GM12892 (cell line): ENCODE measurements at places on chromosomes 3 and 15.
A peak's percentile ranks its signal among the peaks of the same experiment; 100 is the strongest.

DNA sequence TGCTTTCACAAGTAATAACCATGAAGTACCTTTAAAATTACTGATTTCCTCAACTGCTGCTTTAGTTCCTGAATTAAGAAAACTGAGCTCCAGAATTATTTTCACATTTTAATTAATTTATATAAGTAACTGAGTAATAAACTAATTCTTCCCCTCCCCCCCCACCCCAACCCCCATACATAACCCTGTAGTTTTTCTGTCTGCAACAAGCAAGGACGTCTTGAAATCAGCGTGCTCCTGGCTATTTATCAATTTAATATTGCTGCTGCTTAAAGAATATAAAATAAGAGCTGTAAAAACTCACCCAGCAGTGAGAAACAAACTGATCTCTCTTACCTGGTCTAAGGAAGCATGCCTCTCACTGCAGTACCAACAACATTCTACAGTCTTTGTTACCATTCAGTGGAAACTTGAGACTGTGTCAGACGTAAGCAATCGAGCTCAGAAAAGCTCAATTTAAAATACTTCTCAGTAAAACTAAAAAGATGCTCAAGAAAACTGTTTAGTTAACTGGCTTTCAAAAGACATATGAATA, 121.0 kb downstream of the TFDP2 start:
- no peak for DNase-seq

DNA sequence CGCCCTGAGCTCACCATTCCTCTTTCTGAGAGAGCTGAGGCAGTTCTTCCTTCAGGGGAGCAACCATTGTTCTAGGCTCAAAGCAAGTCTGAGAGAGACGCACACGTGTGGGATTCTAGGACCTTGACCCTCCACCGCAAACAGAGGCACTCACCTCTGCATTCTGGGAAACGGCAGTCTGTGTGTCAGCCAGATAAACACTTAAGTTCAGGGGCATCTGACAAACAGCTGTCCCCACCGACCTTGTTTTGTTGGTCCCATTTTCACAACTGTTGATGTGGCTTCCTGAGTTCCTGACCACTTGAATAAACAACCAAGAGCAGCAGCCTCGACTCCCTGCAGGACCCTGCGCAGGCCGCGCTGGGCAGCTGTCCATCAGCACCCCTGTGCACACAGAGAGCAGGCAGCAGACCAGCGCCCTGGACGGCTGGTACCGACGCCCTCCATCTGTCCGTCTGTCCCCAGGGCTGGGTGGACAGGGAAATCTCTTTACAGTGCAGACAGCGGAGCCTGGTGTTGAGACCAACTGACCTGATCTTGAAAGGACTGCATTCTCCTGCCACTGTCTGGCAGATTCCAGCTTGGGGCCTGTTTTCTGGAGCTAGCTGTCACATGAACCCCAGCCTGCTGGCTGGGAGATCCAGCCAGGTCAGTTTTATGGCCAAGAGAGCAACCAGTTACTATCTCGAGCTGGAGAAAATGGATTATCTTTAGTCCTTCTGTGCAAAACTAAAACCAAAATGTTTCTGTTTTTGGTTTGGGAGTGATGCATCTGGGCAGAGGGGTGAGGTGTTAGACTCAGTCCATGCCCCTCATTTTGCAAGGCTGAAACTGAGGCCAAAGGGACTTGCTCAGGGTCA, 64.2 kb downstream of the FAM43A start:
- DNase-seq = no peak

- peak; percentile 47 for DNase-seq
Measured at GRCh38 chr15:43225201-43225949, 4.6 kb upstream of the EPB42 start.

DNA sequence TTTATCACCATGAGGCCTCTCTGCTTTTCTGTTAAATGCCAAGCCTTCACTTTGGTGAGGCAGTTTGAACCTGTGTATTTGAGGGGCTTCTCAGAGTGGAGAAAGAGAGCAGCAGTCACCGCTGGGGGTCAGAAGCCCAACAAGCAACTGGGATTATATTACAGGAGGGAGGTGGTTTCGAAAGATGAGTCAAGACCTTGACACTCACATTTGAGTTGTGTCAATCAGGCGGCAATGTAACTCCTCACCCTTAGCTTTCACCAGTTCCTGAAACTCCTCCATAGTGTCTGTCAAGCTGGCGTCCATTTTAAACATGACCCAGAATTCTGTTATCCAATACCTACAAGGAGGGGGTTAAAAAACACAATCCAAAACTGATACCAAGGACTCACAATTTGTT, 46.5 kb downstream of the RASGRP1 start:
- DNase-seq = no peak

- no peak for DNase-seq
Measured at GRCh38 chr3:129532261-129532660, 3.8 kb downstream of the RHO start.

GRCh38 chr15:82660378-82660777, 13.2 kb upstream of the CPEB1 start:
- DNase-seq = no peak

- no peak for DNase-seq
Measured at GRCh38 chr3:44342176-44342790, 3.7 kb downstream of the TCAIM start.

DNA sequence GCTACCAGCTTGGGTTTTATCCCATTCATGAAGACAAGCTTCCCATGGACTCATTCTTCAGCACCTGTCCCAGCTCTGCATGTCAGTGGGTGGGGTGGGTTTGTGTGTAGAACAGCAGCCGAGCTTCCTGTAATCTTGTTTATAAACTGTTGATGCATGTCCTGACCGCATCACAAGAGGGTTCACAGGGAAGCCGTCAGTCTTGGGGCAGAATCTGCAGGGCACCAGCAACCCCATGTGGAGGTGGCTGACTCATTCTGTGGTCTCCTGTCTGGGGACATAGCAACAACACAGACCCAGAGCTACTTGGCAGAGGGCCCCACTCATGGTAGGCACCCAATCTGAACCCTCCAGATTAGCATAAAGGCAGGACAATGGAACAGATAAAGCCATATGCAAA, 35.6 kb downstream of the DAPK2 start:
- peak; percentile 47 for DNase-seq

- no peak for DNase-seq
Measured at GRCh38 chr3:137242836-137243400, 285.1 kb downstream of the IL20RB start.

- DNase-seq = no peak
Measured at GRCh38 chr3:40152482-40153133, 156.9 kb upstream of the EIF1B start.
